ENCODE measurements at places on chromosomes 12 and 14. TPM values are rescaled to one million over a fixed set of nuclear protein-coding genes. Genes with fewer than 3 reads are reported as not detected.

GRCh38 chr14:103547455-103547940 lies 15.0 kb downstream of the BAG5 start:
- no peak for DNase-seq

- DNase-seq, result no peak
Measured at GRCh38 chr12:46004715-46005114, 14.3 kb upstream of the SCAF11 start.

GRCh38 chr12:94429633-94430032 lies 30.0 kb downstream of the CEP83 start:
- DNase-seq, result no peak

DNA sequence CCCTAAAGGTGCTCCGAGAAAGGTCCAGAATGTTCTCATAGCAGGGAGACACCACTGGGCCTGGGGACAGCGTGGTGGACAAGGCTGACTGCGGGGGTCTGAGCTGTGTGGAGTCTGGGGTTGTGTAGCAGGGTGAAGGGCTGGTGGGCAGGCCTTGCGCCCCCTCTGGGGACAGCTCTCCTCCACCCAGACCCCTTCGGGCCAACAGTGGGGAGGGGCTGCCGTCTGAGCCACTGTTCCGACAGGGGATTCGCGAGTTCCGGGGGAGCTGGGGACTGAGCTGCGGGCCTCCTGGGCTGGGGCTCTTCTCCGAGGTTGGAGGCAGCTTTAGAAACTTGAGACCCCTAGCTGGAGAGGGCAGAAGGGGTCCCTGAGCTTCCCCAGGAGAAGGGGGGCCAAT lies 32.1 kb downstream of the NCKAP5L start:
- no peak for DNase-seq

- DNase-seq, result no peak
Measured at GRCh38 chr14:89196545-89196944, 220.5 kb downstream of the FOXN3 start.

DNA sequence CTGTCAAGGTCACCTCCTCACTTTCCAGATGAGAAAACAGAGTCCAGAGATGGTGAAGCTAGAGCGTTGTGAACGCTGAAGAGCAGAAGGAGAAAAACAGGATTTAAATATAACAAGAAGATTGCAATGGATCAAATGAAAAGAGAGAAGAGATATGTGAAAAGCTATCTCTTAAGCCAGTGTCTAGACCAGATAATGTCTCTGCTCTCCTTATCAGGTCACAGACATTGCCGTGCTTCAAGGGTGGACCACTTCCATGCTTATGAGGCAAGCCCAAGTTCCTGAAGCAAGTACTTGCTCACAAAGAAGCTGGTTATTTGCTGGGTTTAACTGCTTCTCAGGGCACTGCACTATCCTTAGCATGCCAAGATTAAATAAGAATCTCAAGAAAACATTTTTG lies 31.6 kb upstream of the FRS2 start:
- no peak for DNase-seq

SERPINA9 gene
- polyA plus RNA-seq, result not detected

KRT79 gene
- polyA plus RNA-seq, result not detected

- DNase-seq, result no peak
Measured at GRCh38 chr12:106006382-106006781, 132.4 kb downstream of the NUAK1 start.

DNA sequence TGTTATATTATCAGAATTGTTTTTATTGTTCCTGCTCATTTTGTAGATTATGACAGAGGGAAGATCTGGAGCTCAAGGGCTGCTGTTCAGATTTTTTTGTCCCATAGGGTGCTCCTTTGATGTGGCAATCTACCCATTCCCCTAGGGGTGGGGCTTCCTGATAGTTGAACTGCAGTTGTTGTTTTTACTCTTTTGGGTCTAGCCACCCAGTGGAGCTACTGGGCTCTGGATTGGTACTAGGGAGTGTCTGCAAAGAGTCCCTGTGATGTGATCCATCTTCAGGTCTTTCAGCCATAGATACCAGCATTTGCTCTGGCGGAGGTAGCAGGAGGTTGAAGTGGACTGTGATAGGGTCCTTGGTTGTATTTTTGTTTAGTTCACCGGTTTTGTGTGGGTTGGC lies 57.9 kb upstream of the SLCO1B1 start:
- DNase-seq, result no peak

GRCh38 chr14:102971314-102971713 lies 48.9 kb downstream of the AMN start:
- DNase-seq, result no peak

DNA sequence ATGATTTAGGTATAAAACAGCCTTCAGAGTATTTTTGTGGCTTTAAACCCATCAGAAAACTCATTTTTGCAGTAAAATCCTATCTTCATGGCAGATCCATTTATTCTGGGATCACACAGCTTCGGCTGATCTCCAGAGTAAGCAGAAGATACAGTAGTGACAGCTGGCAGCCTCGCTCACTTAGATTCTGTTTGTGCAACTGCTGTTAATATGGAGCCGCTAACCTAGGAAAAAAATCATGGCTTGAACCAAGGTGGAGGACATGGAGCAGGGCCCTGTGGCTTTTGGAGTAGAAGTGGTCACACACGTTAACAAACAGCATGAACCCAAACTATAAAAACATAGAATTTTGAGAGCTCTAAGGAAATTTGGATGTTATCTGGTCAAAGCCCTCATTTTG lies 137.2 kb upstream of the ARHGAP5 start:
- no peak for DNase-seq

All from fibroblast of lung (primary cell).